ENCODE measurements at places on chromosomes 3 and 15. TPM values are rescaled to one million over a fixed set of nuclear protein-coding genes. Genes with fewer than 3 reads are reported as not detected.

The FANCD2OS gene
- not detected for total RNA-seq

The GOLGA8T gene
- total RNA-seq, result 0.32 TPM

The SLC24A5 gene
- not detected for total RNA-seq

DNA sequence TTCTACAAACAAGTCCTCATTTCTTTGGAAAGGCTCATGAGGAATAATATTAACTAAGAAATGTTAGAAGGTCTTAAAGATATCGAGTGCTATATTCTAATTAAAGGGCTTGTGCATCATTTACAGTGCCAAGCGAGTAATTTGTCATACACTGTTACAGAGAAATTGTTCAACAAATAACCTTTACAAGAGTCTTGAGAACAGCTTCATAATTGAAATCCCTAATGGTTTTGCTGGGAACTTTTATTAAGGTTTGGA, 209.5 kb downstream of the MECOM start:
- no peak for ATAC-seq

DNA sequence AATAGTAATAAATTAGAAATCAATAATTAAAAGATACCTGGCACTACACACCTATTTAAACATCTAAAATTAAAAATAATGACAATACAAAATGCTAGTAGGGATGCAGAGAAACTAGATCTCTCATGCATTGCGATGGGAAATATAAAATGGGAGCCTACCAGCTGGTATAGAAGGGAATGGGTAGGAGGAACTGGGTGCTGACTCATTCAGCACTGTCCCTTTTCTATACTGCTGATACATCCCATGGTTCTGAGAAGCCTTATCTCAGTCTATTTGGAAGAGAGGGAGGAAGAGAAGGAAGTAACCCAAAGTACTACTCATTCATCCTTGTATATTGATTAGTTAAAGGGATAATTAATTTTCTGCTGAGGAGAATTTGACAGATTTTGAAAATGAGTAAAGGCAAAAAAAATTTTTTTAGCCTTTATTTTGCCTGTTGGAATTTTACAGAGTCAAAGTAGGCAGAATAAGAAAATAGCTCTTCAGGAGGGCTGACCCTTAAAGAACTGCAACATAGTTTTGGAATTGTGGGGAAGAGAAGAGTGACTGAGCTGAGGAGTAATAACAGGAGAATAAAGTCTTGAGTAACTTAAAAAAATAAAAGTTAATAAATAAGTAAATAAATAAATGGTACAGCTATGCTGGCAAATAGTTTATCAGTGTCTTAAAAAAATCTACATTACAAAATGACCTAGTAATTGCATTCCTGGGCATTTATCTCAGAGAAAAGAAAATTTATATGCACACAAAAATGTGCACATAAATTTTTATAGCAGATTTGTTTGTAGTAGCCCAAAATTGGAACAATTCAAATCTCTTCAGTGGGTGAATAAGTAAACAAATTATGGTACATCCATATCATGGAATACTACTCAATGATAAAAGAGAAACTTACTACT, 15.3 kb upstream of the BHLHE40 start:
- ATAC-seq, result no peak

DNA sequence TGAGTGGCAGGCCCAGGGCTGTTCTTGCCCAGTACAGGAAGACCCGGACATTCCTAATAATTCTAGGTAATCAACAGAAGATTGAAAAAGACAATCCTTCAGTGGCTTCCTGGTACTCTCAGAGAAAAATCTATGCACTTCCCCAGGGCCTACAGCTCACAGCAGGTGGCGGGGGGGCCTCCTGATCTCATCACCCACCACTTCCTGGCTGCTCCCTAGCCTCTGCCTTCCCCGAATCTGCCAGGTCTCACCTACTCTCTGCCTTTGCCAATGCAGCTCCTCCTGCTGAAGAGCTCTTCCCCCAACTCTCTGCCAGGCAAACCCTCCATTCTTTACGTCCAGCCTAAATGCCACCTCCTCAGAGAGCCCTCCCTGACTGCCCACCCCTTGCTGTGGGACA, 37.5 kb downstream of the EHD4 start:
- ATAC-seq, result peak; percentile 55

DNA sequence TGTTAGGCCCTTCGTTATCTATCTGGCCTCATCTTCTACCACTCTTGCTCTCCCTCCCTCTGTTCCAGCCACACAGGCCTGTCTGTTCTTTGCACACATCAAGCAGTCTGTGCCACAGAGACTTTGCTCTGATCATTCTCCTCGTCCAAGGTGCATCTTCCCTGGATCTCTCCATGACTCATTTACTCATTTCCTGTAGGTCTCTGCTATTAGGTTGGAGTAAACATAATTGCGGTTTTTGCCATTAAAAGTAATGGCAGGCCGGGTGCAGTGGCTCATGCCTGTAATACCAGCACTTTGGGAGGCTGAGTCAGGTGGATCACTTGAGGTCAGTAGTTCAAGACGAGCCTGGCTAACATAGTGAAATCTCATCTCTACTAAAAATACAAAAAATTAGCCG, 9.5 kb upstream of the C3orf49 start:
- ATAC-seq, result no peak

GRCh38 chr3:156298014-156298413, 177.6 kb downstream of the KCNAB1 start:
- ATAC-seq, result no peak

DNA sequence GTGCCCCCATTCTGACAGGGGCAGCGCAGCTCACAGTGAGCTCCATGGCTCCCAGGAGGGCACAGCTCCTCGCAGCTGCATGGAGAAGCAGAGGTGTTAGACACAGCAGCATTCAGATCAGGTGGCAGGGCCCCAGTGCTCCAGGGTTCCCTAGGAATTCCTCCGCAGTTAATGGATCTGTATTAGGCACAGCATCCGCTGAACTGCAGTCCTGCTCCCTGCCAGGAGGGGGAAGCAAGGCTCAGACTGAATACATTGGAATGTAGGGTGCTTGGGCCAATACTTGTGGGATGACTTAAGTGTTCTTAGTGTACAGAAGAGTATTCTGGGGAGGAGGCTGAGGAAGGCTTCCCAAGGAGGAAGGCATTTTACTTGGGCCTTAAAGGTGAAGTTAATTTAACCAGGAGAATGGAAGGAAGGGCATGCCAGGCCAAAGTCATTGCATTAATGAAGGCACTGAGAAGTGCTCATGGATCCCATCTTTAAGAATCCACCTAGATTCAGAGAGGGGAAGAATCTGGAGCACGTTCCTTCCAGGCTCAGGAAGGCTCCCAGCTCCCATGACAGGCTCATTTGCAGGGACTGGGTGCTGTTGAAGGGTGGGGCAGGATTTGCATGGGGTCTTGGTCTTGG, 111.6 kb downstream of the RAB11A start:
- ATAC-seq, result no peak

- ATAC-seq, result no peak
These were observed 74.0 kb upstream of the RAD18 start for GRCh38 chr3:9037144-9037711.

All from activated T-helper 17 cell treated with anti-CD3 and anti-CD28 coated beads, Interleukin-2, amount 50 U/mL, for 72 hours (primary cell).